ENCODE measurements at places on chromosomes 2 and 18. TPM values are rescaled to one million over a fixed set of nuclear protein-coding genes. Genes with fewer than 3 reads are reported as not detected.

SLC11A1 gene
- 0.20 TPM for total RNA-seq

STON1 gene
- 0.57 TPM for total RNA-seq

CD8B2 gene
- total RNA-seq, result not detected

CLEC4F gene
- total RNA-seq, result not detected

ASB18 gene
- not detected for total RNA-seq

DAW1 gene
- 2.3 TPM for total RNA-seq

BCL11A gene
- total RNA-seq, result 0.01 TPM

RAD51AP2 gene
- not detected for total RNA-seq

KIAA1328 gene
- total RNA-seq, result 1.5 TPM

ITM2C gene
- 77.2 TPM for total RNA-seq

OTX1 gene
- 3.4 TPM for total RNA-seq

NIFK gene
- 63.8 TPM for total RNA-seq

NT5C1B gene
- total RNA-seq, result not detected

LOXHD1 gene
- not detected for total RNA-seq

EVX2 gene
- total RNA-seq, result not detected

HSBP1L1 gene
- total RNA-seq, result 9.7 TPM

OR6B2 gene
- total RNA-seq, result not detected

ZNF385B gene
- total RNA-seq, result not detected

POTEC gene
- total RNA-seq, result not detected

CELF4 gene
- total RNA-seq, result not detected

TFCP2L1 gene
- 24.2 TPM for total RNA-seq

MAIP1 gene
- 33.2 TPM for total RNA-seq

G6PC2 gene
- not detected for total RNA-seq

TLX2 gene
- total RNA-seq, result 0.31 TPM

KLHL30 gene
- total RNA-seq, result 0.27 TPM
